ENCODE measurements at places on chromosomes 16 and 17. TPM values are rescaled to one million over a fixed set of nuclear protein-coding genes. Genes with fewer than 3 reads are reported as not detected.

CDK5R1 gene
- polyA plus RNA-seq = 6.4 TPM

GAS2L2 gene
- not detected for polyA plus RNA-seq

TP53TG3C gene
- polyA plus RNA-seq = not detected

DNA sequence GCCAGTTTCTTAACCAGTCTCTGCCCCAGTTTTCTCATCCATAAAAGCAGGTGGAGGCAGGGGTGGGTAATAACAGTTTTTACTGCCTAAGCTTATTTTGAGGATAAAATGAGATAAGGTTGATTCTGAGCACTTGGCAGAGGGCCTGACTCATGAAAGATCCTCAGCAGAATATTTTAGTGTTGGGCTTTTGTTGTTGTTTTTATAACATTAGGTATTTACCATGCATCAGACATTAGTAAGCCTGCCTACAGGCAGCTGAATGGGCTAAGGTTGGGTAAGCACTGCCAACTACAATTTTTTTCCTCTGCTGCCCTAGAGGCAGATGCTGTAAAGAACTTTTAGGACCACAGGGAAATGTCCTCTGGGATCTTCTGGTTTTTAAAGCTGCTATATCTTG lies 43.1 kb downstream of the SCNN1G start:
- H3K4me1 ChIP-seq = no peaks in the 10 kb centered on the region
- H3K4me3 ChIP-seq = no peak overlapping the region
- DNase-seq = no peak
- no peaks in the 10 kb centered on the region for H3K27me3 ChIP-seq
- no peaks in the 10 kb centered on the region for H3K36me3 ChIP-seq

- H3K27ac ChIP-seq = no peak overlapping the region
- no peak overlapping the region for H3K4me3 ChIP-seq
- no peaks in the 10 kb centered on the region for H3K4me1 ChIP-seq
- no peak for DNase-seq
Measured at GRCh38 chr17:49931416-49932137, 37.4 kb upstream of the DLX4 start.

- H3K4me3 ChIP-seq = no peak overlapping the region
- peaks cover 8% of the 10 kb centered on the region for H3K36me3 ChIP-seq
- no peak for DNase-seq
- no peak overlapping the region for H3K27ac ChIP-seq
Measured at GRCh38 chr17:27545562-27546229, 85.3 kb upstream of the LGALS9 start.

Data from GM12878 (cell line).